ENCODE measurements at places on chromosomes 5 and 9.

- DNase-seq: peak; percentile 80
Observed at GRCh38 chr5:95620870-95621838, 1.3 kb downstream of the GPR150 start.

- peak; percentile 9 for DNase-seq
Observed at GRCh38 chr5:125038477-125038876, 292.0 kb upstream of the ZNF608 start.

GRCh38 chr9:27382308-27382707 is 85.4 kb upstream of the EQTN start:
- DNase-seq: no peak

DNA sequence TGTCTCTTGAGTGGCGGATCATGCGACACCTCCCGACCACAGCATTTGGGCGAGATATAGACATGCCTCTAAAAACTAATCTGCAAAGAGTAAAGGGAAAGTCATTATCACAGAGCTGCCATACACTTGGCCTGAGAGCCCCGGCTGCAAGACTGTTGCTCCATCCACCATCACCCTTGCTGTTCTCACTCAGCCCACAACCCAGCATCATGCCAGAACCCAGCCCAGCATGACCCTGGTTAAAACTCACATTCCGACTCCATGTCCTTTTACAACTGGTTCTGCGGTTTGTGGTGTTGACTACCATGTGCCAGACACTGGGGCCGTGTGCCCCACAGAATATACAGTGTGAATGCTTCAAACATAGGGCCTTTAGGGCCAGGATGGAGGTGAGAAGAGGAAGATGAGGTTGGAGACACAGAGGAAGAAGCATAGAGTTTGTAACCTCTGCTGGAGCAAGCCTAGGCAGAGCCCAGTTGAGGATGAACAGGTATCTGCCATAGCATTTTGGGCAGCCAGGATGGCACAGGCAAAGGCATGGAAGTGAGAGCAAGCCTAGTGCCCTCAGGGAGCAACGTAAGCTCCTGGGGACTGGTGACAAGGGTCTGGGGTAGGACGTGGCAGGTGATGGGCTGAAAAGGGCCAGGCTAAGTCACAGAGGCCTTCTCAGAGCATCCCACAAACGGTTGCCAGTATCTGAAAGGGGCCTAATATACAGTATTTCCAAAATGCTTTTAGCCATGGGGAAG is 37.5 kb upstream of the SMU1 start:
- DNase-seq: no peak

DNA sequence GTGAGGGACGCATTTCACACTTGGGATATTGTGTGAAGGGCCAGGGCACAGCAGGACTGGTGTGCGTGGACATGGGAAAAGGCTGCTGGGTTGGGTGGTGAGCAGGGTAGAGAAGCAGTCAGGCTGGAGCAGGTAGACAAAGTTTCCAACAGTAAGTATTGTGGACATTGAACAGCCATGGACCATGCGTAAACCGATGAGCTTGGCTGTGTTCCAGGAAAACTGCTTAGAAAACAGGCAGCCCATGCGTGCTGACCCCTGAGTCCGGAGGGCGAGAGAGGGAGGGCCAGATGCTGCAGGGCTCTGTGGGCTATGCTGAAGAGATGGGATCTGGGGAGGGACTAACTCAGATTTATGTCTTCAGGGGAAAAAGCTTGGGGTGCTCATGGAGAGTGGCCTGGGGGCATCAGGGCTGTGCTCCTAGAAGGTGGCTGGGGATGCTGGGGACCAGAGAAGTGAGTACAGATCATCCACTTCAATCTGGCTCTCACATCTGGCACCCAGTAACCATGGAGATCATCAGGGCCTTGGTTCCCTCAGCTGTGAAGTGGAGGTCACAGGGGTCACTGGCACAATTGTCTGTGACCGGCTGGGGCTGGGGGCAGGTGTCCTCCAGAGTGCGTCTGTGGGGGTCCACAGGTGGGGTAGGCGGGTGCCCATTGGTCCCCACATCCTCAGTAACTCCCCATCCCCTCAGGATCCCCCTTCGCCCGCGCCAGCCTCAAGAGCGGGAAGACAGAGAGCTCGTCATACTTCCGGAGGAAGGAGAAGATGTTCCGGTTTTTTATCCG is 93.3 kb downstream of the CACNA1B start:
- DNase-seq: no peak

GRCh38 chr5:35741971-35742370 is 114.7 kb upstream of the IL7R start:
- DNase-seq: no peak

DNA sequence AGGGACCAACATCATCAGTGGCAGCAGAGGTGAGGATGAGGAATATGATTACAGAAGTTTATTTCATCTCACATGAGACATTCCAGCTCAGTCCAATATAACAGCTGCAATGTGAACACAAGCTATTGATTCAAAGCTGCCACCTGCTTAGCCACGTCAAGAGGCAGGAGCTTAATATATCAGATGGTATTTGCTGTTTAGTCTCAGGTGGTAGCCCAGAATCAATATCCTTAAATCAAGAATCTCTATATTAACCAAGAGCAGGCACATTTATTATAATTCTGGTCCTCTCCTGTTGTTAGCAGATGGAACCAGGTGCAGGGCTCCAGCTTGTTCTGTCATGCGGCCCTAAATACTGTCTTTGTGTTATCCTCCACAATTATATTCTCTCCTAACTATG is 431.6 kb downstream of the ICE1 start:
- no peak for DNase-seq

GRCh38 chr5:111914966-111915636 is 158.1 kb upstream of the NREP start:
- DNase-seq: no peak

DNA sequence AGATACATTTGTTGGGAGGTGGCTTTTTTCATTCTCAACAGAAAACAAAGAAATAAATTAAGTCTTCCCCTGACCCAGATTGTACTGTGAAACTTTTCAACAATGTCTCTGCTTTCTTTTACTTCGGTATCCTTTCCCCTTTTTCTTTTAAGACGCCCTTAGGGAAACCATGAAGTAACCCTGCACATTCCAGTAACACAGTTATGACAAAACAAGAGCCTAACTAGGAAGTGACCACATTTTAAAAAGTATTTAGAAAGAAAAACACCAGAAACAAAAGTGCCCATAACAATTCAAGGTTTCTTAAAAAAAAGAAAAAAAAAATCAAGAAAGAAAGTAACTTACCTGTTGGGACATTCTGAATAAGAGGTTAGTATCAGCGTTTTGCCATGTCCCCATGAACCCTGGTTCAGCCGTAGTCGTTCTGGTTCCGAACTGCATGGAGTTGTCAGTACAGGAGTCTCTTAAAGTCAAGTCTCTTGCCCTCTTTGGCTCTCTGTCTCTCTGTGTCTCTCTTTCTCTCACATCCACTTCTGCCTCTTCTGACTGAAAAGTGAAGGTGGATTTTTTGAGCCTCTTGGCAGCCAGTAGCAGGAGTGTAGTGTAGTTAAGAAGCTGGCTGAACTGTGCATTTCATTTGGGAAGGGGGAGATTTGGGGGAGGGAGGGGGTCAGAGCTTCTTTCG is 142.9 kb downstream of the BNC2 start:
- DNase-seq: no peak

DNA sequence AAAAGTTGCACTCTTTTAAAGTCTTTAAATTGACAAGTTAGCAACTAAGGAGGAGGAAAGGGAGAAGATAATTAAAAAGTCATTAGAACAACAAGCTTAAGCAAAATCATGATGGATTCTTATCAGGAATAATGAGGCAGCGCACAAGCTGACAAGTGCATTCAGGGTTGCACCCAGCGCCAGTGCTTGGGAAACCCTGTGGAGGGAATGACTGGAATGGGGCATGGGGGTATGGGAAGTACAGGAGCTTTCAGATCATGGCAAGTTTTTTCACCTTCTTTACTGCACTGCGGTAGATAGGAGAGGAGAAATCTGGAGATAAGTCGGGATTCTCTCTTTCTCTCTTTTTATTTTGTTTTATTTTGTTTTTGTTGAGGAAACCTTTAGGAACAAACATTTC is 117.9 kb upstream of the CKMT2 start:
- no peak for DNase-seq

DNA sequence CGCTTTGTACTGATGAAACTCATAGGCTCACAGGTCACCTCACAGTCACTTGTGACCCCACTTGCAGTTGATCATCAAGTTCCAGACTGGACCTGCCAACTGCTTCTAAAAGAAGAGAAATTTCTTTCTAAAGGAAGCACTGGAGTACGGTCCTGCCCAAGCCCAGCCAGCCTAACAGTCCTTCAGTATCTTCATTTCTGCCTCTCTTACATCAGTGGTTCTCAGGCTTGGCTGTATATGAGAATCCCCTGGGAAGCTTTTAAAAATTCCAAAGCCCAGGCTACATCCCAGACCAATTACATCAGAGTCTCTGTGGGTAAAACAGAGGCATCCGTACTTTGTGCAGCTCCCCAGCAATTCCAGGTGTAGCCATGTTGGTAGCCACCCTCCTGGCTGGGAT is 282.1 kb downstream of the NFIB start:
- DNase-seq: no peak
